ENCODE measurements at places on chromosomes 11 and 22. TPM values are rescaled to one million over a fixed set of nuclear protein-coding genes. Genes with fewer than 3 reads are reported as not detected.

- H3K4me1 ChIP-seq: peaks cover 12% of the 10 kb centered on the region
- H3K36me3 ChIP-seq: no peaks in the 10 kb centered on the region
- DNase-seq: no peak
- H3K27me3 ChIP-seq: no peaks in the 10 kb centered on the region
- no peak overlapping the region for H3K27ac ChIP-seq
Measured at GRCh38 chr22:35521358-35522224, 19.0 kb upstream of the RASD2 start.

MPEG1 gene
- total RNA-seq: not detected

GRCh38 chr11:119371778-119372182 is 9.7 kb downstream of the USP2 start:
- peaks cover 45% of the 10 kb centered on the region for H3K4me1 ChIP-seq
- DNase-seq: no peak
- no peak overlapping the region for H3K27ac ChIP-seq
- H3K36me3 ChIP-seq: no peaks in the 10 kb centered on the region
- no peak overlapping the region for H3K4me3 ChIP-seq

GGTLC3 gene
- not detected for total RNA-seq

NTM gene
- 4.3 TPM for total RNA-seq

HPS5 gene
- total RNA-seq: 21.3 TPM

GRCh38 chr11:134261626-134262488 is 8.5 kb downstream of the ACAD8 start:
- no peaks in the 10 kb centered on the region for H3K36me3 ChIP-seq
- no peaks in the 10 kb centered on the region for H3K27me3 ChIP-seq
- H3K27ac ChIP-seq: no peak overlapping the region
- peak; percentile 67 for DNase-seq
- H3K4me1 ChIP-seq: no peaks in the 10 kb centered on the region
- H3K4me3 ChIP-seq: no peak overlapping the region

GANAB gene
- 292 TPM for total RNA-seq

- no peaks in the 10 kb centered on the region for H3K27me3 ChIP-seq
- peaks cover 65% of the 10 kb centered on the region for H3K4me1 ChIP-seq
Measured at GRCh38 chr11:131817687-131818188, 447.3 kb downstream of the NTM start.

DNA sequence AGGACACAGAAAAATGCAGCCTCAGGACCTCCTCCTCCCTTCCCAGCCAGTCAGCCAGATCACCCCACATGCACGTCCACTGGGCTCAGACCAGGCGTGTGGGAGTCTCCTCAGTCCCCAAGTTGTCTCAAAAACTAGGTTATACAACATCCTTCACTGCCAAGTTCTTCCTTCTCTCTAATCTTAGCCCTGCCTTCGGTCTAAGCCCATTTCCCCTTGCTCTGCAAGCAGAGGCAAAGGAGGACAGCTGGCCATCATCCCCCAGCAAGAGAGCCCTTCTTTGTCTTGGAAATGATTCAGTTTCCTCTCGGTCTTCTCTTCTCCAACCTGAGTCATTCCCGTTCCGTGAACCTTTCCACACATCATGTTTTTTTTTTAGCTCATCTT is 14.0 kb upstream of the NRGN start:
- H3K36me3 ChIP-seq: no peaks in the 10 kb centered on the region
- no peak overlapping the region for H3K4me3 ChIP-seq
- DNase-seq: no peak
- H3K27me3 ChIP-seq: peaks cover 48% of the 10 kb centered on the region
- H3K4me1 ChIP-seq: peaks cover 28% of the 10 kb centered on the region

GRCh38 chr11:31813391-31814175 is 2.5 kb upstream of the PAX6 start:
- DNase-seq: peak; percentile 71
- H3K36me3 ChIP-seq: no peaks in the 10 kb centered on the region
- peak overlapping the region; percentile 91 for H3K4me3 ChIP-seq
- peaks cover 79% of the 10 kb centered on the region for H3K27me3 ChIP-seq
- no peak overlapping the region for H3K27ac ChIP-seq

All from neural progenitor cell (in vitro differentiated cells).